ENCODE measurements at places on chromosomes 2 and 18.

DNA sequence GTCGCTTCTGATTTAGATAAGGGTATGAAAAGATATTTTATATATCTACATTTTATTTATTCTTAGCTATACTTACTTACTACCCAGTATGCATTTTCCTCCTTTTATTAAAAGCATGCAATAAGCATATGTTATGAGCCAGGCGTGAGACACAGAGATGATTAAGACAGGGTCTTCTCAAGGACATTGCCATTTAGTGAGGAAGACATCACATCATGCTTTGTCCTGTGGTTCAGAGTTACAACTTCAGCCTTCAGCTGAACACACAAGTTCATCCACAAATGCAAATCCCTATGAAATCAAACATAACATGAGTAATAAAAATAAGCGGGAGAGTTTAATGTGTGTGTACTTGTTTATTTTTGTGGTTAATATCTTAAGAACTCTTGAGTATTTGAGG lies 30.2 kb downstream of the GRHL1 start:
- DNase-seq = no peak

DNA sequence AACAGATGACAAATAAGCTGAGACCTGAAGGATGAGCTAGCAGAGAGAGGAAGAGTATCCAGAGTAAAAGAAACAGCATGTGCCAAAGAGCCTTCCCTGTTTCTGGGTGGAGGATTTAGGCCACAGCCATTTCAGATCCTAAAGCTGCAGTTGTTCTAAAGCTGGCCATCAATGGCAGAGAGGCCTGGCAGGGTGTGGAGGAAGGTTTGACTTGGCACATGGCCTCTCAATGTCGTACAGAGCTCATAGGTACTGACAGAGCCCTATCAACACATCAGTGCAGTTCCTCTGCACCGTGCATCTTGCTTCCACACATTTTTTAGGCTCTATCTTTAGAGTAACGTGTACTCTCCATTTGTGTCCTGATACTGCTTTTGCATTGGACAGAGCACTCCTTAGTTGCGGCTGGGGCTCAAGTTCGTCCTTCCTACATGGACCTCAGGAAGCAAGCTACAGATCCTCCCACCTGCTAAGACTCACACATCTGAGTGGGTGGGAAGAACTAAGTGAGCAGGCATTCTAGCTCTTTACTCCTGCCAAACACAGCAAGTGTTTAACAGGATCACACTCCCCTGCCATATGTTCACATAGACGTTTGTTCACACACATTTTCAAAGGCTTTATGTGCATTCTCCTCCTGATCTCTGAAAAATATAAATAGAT lies 3.0 kb upstream of the CHMP3 start:
- DNase-seq = no peak

GRCh38 chr2:20257411-20257810 lies 32.5 kb upstream of the SDC1 start:
- DNase-seq = no peak

- no peak for DNase-seq
Measured at GRCh38 chr18:68721681-68722583, 7.0 kb upstream of the TMX3 start.

GRCh38 chr2:45833968-45834344 lies 182.5 kb downstream of the PRKCE start:
- no peak for DNase-seq

- DNase-seq = no peak
Measured at GRCh38 chr18:62196079-62196478, 9.0 kb downstream of the RELCH start.

DNA sequence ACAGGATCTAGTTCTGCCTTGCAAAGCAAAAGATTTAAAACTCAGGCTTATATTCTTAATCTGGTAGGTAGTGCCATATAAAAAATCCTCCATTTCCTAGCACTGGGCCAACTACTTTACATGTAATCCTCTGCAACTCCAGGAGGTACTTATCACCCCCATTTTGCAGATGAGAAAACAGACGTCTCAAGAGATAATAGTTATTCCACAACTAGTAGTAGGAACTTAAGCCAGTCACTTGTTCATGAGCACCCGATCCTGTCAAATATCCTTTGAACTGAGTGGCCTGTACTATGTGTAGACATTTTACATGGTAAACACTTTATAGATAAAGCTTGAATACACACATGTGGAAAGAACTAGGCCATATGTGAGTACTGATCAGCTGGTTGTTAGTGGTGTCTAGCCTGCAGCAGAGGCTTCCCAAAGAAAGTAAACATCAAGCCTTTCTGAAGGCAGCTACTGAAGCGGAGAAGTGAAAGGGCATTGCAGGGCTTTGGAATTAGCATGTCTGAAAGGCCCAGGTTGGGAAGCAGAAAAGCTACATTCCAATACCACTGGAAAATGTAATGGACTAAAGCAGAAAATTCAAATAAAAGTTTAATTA lies 48.0 kb downstream of the NAB1 start:
- DNase-seq = no peak
